ENCODE measurements at places on chromosomes 4 and X.
A peak's percentile ranks its signal among the peaks of the same experiment; 100 is the strongest.

- DNase-seq = no peak
These were observed 95.2 kb downstream of the ATG4A start for GRCh38 chrX:108186811-108187210.

GRCh38 chrX:29699239-29699638, 516.1 kb upstream of the MAGEB2 start:
- DNase-seq = no peak

DNA sequence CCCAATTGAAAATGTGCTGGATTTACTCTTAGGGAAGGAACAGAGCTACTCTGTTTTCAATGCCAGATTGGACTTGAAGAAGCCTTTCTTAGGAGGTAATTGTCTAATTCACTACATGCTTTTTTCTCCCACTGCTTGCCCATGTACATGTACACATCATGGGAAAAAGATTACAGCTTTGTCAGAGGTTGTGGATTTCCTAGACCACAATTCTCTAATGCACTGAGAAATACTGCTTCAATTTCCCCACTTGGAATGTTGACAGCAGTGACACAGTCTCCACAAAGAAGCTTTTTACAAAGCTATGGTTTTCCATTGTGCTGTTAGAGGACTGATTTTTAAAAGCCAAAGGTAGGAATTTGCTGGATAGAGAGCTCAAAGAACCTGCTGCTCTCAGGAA, 19.5 kb downstream of the ZAR1 start:
- no peak for DNase-seq

DNA sequence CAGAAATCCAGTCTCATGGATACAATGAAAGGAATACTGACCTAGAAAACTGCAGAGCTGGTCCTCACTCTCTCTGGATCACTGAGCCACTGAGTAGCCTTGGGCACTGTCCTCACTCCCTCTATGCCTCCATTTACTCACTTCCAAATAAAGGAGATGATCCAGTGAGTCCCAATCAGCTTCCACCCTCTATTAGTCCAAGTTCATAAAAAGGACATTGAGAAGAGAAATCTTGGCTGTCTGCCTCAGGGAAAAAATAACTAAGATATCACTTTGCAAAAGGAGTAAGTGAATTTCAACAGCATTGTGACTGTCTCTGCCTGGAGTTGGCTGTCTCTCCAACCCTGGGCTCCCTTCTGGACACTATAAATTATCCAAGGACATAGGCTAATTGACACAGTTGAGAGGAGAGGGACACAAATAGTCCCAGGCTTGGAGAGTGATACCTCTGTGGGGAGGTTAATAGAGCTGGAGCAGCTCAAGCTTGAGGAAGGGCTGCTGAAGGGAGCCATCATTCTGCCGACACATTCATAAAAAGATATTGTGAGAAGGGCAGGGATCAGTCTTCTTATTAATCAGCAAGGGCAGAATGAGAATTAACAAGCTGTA, 572.3 kb downstream of the RAB28 start:
- no peak for DNase-seq

GRCh38 chrX:153974726-153975286, 2.3 kb downstream of the TMEM187 start:
- DNase-seq = no peak

DNA sequence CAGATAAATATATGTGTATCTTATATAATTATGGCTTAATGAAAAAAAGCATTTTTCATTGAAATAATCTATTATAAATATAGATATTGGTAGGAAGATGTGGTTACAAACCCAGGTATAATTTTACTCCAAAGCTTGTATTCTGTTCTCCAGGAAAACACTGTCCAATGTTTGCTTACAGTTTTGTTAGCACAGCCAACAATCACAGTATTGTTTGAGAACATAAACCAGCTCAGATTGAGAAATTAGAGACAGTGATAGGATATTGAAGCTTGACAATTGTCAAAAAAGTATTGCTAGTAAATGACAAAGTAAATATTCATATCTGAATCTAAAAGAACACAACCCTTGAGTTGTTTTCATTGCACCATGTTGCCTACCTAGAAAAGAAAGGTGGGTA, 228.8 kb downstream of the ADGRL3 start:
- no peak for DNase-seq

DNA sequence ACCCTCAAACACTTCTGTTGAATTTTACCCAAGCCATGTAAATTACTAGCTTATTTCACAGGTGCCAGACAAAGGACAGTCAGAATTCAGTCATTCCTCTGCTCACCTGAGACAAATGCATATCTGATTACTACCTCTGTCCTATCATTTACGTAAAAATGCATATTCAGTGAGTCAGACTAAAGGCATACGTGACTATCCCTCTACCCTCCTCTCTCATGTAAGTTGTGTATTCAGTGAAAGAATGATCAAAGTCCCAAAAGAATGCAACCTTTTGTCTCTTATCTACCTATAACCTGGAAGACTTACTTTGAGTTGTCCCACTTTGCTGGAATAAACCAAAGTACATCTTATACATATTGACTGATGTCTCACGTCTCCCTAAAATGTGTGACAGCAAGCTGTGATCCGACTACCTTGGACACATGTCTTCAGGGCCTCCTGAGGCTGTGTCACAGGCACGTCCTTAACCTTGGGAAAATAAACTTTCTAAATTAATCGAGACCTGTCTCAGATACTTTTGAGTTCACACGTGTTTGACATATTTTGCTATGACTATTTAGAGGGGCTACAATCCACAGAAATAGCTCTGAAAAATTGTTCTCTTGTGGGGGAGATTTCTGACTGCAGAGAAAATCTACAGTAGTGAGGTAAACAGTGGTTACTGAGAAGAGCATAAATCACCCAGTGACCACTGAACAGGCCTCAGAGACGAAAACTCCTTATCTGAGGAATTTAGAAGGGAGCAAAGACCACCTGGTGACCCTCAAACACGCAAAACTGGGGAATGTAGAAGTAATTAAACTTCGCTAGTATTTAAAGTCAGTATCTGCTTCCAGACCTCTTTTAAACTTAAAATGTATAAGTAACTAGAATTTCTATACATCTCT, 1575.8 kb downstream of the STIM2 start:
- DNase-seq = no peak

DNA sequence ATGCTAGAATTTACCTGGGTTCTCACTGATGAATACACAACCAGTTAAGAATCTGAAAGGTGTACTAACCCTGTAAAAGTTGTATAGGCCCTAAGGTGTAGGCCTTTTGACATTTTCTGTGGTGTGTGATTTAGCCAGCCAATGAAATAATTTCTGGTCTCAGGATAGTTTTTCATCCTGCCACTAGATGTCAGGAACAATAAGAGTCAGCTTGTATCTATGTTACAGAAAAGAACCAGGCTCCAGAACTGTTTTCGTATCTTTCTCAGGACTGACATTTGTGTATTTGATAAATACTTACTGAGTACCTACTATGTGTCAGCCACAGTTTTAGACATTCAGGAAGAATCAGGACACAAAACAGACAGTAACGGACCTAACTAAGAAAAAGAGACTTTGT, 673.6 kb upstream of the TENM3 start:
- DNase-seq = peak; percentile 12

- DNase-seq = no peak
These were observed 77.3 kb upstream of the IGSF1 start for GRCh38 chrX:131366407-131366806.

DNA sequence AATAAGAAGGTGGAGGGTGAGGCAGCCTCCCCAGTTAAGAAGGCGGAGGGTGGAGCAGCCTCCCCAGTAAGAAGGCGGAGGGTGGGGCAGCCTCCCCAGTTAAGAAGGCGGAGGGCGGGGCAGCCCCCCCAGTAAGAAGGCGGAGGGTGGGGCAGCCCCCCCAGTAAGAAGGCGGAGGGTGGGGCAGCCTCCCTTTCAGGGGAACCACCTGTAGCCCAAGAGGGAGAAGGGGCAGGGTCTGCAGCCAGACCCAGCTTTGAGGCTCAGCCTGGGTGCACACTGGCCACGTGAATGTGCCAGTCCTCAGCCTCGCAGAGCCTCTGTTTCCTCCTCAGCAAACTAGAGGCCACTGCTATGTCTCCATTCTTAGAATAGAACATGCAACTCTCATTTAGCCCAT, 52.6 kb downstream of the HMX1 start:
- no peak for DNase-seq

GRCh38 chr4:188021548-188022249, 26.1 kb downstream of the ZFP42 start:
- DNase-seq = no peak

GRCh38 chr4:133618963-133619362, 469.9 kb downstream of the PCDH10 start:
- no peak for DNase-seq

- no peak for DNase-seq
These were observed 413 bp downstream of the PDK3 start for GRCh38 chrX:24465532-24465865.

DNA sequence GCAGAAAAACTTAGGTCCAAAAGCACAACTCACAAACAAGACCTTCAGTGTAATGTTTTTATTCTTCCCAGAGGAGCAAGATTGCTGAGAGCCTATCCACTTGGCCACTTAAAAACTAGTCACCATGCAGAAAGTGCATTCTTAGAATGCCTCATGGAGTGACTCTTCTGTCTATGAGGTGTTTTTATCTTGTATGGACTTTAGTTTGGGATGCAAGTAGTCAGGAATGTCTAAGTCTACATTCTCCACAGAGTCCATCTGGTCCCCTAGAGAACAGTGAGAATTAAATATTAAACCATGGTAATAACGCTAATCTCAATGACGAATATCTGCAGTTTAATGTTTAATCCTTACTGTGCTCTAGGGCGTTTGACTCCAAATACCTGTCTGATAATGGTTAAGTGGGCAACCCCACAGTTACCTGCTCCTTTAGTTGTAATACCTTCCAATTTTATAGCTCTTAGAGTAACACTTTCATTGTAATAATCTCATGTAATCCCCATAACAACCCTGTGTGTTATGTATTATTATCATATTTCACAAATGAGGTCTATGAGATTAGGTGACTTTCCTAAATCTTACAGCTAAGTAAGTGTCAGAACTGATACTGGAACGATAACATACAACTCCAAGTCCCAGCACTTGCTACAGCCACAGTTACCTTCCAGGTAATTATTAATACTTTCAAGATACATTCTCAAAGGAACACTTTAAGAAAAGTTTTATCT, 235.6 kb upstream of the JADE1 start:
- DNase-seq = peak; percentile 24

All from amniotic stem cell (primary cell).